CD4-positive, alpha-beta T cell treated with Interleukin-17A for 4 hours (primary cell): ENCODE measurements at places on chromosomes 16 and 17.

GRCh38 chr16:80896776-80897175, 92.4 kb upstream of the CDYL2 start:
- no peak for DNase-seq

DNA sequence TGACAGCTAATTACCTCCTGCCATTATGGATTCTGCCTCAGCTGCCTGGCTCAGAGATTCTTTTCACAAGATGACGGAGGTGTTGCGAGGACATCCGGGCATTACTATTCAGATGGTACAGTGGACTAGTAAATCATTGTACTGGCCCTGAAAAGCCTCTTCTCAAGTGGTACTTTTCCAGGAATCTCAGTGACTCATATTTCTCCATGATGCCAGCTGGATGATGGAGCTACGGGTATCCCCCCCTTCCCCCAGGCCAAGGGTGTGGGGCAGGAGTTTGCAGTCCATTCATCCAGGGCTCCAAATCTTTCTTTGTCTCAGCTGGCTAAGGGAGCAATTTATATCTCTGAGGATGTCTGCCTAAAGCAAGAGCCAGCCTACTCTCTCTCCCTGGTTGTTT, 107.7 kb upstream of the GPR139 start:
- no peak for DNase-seq

GRCh38 chr16:72996291-72997062, 51.5 kb downstream of the ZFHX3 start:
- no peak for DNase-seq

DNA sequence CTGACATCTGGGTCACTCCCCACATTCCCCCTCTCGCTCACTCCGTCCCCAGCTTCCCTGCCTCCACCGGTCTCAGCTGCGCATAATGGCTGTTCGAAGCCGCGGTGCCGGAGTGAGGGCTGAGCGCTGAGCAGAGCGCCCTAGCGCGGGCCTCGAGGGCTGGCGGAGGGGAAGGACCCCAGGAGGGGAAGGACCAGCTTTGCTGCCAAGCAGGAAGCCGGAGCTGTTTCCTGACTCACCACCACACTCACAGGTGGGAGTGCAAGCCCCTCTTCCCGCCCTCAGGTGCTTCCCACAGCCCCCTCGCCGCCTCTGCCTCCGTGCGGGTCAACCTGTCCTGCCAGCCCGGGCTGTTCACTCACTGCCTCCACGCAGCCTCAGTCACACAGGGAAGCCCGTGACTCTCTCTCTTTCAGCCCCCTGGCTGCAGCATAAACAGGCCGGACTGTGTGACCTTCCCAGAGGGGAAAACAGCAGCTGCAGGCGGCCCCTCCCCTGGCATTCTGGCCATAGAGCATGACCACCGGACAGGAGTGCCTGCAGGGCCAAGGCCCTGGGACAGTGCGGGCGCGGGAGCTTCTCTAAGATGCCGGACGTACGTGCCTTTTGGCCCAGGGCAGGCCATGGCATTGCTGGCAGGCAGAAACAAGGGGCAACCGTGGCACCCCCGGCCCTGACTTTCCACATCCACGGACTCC, 23.7 kb downstream of the SLC43A2 start:
- DNase-seq, result no peak

- no peak for DNase-seq
Measured at GRCh38 chr17:32854207-32854606, 22.7 kb downstream of the MYO1D start.

DNA sequence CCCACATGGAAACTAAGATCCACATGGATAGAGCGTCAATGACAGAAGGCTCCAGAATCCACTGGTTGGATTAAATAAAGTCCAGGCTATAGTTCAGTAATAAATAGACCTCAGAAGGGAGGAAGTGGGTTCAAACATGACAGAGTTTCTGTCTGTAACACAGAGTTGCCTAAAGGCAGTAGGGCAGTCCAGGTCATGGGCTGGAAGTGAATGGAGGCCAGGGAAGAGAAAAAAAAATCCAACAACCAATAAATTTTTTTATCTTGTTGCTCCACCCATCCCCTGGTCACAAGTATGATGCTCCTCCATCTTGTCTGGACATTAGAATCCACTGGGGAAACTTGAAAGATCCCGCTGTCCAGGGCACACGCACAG, 92.4 kb downstream of the RGS9 start:
- no peak for DNase-seq

DNA sequence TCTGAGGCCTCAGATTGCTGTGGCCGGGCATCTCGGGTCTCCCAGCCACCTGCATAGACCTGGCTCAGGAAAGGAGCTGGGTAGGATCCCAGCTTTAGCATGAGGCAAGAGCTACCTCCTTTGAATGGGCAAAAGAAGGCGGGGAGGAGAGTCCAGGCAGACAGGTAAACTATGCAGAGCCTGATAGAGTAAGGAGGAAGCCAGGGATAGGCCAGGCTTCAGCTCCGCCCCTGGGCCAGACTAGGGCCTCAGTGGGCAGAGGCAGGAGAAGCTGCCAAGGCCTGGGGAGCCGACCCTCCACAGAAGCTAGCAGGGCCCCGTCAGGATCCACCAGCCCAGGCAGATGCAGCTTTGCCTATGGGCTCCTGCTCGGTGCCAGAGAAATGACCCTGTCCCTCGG, 22.6 kb upstream of the UBE2G1 start:
- no peak for DNase-seq

DNA sequence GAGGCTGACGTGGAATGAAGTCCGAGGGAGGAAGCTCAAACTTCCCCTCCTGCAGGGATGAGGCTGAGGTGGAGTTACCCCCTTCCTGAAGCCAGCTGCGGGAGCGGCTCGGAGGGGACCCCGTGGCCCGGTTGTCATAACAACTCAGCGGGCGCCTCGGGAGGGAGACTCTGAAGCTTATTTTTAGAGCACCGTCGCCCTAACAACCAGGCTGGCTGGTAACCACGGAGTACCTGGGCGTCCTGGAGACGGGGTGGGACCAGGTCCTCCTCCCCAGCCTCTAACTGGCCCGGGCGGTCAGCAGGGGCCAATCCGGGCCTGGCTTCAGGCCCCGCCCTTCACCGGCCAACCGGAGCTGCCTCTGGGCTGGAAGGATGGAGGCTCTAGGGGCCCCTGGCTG, 27.7 kb downstream of the NECAB2 start:
- no peak for DNase-seq

DNA sequence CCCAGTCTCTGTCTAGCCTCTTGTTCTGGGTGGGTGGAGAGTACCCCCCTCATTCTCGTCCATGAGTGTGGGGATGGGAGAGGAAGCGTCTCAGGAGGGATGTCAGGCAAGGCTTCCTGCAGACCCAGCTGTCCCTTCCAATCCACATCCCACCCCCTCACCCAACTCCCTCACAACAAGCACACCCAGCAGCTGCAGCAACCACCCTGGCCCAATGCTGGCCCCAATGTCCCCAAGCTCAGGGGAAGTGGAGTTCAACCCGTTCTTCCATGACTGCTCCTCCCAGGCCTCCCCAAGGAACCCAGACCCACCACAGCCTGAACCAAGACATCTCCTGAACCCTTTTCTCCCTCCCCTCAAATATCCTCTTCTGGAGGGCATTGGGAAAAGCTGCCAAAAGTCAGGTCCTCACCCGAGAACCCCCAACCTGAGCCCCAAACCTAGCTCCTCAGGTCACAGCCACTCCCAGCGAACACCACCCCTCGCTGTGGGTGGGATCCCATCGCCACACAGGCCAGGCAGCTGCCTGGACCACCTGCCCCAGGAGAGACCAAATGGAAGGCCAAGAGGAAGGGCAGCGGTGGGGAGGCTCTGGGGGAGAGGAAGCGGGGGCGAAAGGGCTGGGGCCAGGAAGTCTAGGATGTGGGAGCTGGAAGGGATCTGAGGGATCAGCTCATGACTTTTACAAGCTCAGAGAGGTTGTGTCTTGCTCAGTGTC, 47.6 kb downstream of the FZD2 start:
- DNase-seq, result no peak

DNA sequence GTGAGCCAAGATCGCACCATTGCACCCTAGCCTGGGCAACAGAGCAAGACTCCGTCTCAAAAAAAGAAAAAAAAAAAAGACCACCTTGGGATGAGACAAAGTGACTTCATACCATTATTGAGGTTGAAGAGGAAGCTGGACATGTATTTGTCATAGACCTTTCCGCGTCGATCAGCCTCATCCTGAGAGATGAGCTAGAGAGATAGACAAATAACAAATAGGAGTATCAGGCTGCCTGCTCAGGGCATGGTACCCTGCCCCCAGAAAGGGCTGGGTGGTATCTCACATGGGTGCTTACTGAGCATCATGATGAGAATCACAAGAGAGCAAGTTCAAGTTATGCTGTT, 22.1 kb downstream of the CNTNAP1 start:
- no peak for DNase-seq

GRCh38 chr17:32546031-32546444, 59.2 kb downstream of the CDK5R1 start:
- DNase-seq, result no peak

- no peak for DNase-seq
Measured at GRCh38 chr17:7080456-7081041, 498 bp upstream of the CLEC10A start.
